ENCODE measurements at places on chromosomes 5 and 9.
A peak's percentile ranks its signal among the peaks of the same experiment; 100 is the strongest.

GRCh38 chr9:129471201-129472019 lies 149.5 kb downstream of the C9orf50 start:
- no peak for DNase-seq

DNA sequence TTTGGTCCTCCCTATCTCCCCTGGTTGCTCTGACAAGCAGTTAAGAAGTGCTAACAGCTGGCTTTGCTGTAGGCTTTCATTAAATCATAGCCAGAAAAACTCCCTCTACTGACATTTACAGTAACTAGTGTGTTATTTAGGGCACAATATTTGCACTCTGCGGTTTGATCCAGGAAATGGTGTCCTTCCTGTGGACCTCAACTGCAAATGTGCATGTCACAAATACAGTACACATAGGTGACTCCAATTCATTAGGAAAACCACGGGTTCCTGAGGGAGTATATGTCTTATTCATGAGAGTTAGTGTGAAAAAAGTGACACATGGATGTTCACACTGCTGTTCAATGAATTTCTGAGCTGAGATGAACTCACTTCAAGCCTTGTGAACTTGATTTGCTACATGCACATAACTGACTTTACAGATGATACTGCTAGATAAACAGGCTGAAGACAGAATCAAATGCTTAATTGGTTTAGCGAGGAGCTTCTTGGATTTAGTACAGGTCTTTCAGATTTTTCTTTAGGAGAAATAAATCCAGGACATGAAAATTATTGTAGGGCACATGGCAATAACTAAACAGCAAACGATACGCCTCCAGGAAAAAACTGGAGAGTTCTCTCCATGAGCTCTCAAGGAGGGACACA lies 281.5 kb downstream of the EFNA5 start:
- no peak for DNase-seq

DNA sequence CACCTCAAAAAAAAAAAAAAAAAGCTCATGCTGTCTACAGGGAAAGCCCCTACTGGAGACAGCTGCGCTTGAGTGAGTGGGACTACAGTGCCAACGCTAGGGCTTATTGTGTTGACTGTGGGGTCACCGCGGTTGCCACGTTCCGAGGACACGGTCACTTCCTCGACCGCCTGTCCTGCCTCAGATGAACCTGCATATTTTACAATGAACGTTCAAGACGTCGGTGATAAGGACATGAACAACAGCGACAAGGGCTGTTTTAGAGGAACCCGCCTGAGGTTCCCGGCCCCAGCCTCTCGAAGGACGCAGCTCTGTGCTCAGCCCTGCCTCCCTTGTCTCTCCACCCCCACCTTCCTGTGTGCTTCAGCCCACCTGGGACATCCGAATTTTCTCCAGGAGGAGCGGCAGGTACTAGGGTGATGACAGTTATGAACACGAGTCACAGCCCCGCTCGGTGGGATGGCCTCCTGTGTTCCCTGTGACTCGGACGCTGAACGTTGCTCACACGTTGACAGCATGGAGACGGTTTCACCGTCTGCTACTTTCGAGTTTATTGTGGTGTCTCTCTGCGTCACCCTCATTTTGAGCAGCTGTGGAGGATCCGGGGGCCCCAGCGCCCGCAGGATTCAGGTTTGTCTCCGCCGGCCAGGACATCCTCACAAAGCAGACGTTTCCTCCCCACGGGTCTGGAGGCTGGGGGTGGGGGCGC lies 11.3 kb upstream of the DIPK1B start:
- peak; percentile 37 for DNase-seq

GRCh38 chr5:135343413-135343812 lies 55.6 kb downstream of the MACROH2A1 start:
- no peak for DNase-seq
